ENCODE measurements at places on chromosomes 5 and 9.

- DNase-seq, result no peak
Observed at GRCh38 chr9:18675973-18676372, 202.0 kb downstream of the ADAMTSL1 start.

DNA sequence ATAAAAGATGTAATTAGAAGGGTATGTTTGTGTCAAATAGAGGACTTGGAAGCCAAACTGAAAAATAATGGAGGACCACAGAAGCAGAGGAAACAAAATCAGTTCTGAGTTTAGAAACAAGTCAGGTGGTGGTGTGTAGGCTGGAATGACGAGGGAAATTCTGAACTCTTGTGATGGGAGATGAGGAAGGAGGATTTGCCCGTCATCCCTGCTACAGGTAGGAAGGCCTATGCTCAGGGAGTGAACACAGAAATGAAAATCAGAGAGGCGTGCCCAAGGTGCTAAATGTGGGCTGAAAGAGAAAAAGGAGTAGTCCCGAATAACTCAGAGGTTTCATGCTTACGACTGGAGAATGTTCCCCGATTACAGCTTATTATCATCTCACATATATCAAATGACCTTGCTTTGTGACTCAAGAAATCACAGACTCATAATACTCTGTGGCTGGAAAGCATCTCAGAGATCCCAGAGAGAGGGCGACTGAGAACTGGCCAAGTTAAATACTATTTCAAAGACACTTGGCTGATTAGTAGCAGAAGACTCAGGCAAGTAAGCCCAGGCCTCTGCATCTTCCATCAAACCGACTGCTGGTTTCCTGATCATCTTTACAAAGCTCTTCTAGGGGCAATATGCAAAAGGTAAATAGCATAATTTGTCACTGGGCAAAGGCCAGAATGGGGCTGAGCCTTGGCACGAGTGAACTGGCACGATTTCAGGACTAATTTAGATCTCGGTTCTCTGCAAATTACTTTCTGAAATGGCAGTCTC, 126.0 kb downstream of the SUSD1 start:
- DNase-seq, result no peak

DNA sequence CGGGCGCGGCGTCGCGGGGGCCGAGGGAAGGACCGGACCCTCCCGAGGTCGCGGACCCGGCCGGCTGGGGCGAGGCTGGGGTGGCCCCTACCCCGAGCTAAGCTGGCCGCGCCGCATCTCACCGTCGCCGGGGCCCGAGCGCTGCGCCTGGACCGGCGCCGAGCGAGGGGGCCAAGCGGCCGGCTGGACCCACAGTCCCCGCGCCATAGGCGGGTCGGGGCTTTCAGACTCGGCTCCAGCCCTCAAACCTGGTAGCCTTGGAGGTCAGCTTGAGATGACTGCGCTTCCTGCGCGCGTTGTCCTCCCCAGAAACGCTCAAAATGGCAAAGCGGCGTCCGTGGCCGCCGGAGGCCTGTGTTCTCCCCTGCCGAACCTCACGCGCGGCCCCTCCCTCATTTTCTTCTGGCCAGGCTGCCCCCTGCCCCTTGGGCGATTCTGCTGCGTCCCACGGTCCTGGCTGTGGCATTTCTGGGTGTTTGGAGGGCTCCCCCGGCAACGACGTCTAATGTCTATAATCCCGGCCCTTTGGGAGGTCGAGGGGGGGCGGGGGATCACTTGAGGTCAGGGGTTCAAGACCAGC, 8.7 kb upstream of the GRIN1 start:
- DNase-seq, result no peak

- no peak for DNase-seq
Observed at GRCh38 chr9:135662758-135663450, at the start of gene LCN9. LCN9 (plus strand) TSS chr9:135663309; CDS start chr9:135663322, 13 bp downstream.

- no peak for DNase-seq
Observed at GRCh38 chr5:91291628-91292569, 91.2 kb downstream of the ARRDC3 start.

GRCh38 chr9:124399323-124399967, 15.8 kb downstream of the PSMB7 start:
- DNase-seq, result no peak

DNA sequence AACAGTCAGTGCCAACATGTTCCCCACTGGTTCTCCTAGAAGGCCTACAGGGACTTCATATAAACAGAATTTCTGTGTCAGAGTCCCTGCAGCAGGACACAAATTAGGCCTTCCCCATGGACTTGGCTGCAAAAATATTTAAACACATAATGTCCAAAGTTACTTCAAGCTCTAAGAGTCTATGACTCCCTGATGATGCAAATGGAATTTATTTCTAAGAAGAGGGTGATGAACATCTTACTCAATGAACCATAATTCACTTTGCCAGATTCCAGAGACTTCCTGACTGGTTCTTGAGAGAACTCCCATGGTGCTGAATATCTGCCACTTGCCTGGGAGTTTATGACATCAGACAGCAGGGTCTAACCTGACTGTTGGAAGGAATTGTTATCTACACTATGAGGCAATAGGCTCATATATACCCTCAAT, 32.7 kb upstream of the ADRA1B start:
- no peak for DNase-seq

- no peak for DNase-seq
Observed at GRCh38 chr5:89003563-89004036, 120.6 kb upstream of the MEF2C start.

DNA sequence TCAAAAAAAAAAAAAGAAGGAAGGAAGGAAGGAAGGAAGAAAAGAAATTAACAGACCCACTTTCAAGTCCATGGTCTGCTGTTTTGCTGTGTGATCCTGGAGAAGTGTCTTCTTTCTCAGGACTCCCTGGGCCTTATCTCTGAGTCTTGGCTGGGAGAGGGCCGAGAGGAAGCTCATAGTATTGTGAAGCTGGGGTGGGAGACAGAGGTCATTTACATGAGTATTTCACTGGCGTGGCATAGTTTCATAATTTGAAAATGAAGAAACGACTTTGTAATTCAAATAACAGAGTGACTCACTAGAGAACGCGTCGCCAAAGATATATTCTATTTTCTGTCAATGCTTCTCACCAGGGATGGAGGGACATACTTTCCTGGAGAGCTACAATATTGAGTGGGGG, 2.4 kb upstream of the C9orf50 start:
- no peak for DNase-seq

DNA sequence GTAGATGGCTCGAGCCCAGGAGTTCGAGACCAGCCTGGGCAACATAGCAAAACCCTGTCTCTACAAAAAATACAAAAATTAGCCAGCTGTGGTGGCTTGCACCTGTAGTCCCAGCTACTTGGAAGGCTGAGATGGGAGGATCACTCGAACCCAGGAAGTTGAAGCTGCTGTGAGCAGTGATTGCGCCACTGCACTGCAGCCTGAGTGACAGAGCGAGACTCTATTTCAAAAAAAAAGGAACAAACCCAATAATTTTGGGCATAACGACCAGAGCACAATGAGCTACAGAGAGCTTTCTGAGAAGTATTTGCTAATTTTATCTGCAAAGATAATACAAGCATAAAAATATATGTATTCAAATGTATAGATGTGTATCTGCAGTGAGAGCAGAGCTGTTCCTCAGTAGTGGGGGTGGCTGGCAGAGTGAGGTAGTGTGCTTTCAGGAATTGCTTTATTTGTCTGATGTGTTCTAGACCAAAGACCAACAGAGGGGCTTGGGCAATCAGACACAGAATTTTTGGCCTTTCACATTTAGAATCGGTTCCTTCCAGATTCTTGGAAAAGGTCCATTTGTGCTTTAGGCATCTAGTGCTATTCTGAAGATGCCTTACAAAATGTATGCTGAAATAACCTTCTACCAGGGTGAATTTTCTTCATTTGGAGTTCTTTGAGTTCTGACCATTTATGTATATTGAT, 5.2 kb downstream of the DOCK8 start:
- no peak for DNase-seq

DNA sequence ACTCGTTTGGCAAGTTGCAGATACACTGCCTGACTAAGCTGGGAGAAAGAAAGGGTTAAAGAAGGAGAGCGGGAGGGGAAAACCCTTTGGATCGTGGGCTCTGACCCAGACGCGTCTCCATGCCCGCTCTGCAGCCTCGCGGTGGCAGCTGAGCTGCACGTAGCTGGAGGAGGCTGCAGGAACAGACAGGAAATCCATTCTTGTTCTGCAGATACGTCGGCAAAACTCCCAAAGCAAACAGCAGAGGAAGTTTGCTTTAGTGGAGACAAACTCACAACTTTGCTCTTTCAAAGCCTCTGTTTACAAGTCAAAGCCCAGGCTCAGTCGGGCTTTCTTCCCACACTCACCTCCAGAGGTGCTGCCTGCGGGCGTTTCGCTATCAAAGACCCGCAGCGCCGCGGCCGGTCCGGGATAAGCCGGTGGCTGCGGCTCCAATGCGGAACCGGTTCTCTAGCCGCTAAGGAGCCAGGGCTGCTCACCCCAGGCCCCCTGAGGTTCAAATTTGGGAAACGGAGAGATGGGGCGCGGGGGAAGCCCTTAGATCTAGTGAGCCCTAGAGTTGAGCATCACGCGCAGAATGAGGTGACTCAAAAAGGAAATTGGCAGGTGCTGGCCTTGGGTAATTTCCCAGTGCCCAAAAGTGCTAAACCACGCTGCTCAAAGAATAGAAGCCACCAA, 60.7 kb downstream of the MAT2B start:
- no peak for DNase-seq

DNA sequence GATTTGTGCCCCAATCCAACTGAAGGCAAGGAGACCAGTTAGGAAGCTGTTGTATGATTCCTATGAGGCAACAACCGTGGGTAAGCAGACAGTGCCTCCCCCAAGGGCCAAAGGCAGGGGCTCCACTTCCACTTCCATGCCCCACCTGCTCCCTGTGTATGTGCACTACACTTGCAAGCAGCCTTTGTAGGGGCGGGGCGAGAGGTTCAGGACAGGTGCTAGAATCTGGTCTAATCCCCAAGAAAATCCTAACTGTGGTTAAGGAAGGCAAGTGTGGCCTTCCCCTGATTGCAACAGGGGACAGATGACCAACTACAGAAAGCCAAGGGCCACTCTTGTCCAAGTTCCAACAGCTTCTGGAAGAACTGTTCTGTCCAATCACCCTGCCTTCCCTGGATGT, 41.7 kb downstream of the B4GALT1 start:
- DNase-seq, result no peak

DNA sequence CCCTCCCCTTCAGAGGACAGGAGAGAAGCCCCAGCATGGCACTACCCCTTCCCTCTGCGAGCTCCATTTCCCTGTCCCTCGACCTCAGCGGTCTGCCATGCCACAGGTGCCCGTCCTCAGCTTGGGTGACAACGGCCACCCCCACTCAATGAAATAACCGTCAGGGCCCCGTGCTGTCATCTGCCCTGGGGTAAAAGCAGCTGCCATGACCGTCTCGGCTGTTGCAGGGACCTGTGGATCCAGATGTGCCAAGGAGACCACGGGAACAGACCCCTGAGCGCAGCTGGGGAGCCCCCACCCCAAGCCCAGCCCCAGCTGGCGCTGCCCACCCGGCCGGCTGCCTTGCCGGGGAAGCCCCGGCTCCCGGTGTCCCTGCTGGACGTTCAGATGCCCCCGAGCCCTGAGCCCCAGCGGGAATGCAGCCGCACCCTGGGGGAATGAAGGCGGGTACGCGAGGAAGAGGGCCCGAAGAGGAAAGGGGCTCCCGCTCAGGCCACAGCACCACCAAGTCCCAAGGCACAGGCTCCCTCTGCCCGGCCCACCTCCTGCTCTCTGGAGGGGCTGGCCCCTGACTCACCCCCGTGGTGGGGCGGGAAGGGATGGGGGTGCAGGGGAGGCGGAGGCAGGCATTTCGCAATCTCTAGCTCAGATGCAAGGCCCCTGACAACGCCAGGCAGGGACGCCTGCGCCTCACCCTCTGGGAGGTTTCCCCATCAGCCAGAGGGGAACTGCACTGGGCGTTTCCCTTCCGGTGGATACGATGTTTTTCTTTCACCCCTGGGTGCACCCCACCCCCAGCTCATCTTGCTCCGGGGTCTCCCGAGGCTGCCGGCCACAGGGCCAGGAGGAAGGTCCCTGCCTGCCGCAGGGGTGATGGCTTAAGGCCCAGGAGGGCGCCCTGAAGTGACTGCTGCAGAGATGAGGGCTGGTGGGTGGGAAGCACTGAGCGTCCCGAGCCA, 49.2 kb downstream of the NACC2 start:
- DNase-seq, result no peak

GRCh38 chr5:158695595-158696330, 404.0 kb downstream of the EBF1 start:
- DNase-seq, result peak; percentile 54

DNA sequence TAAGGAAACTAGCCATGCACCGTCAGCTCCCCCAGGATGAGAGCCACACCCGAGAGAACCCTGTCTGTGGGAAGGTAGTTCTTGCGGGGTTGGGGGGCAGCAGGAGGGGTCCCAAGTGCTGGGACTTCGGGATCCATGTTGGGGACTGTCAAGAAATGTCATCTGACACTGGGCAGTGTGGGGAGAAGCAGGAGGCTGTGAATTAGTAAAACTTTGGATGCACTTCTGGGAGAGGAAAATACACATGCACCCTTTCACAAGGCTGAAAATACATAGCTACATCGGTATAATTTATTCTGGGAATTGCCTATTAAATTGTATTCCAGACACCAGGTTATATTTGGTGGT, 109.6 kb upstream of the RPS23 start:
- no peak for DNase-seq

- DNase-seq, result no peak
Observed at GRCh38 chr5:121377461-121377860, 474.2 kb upstream of the FTMT start.

GRCh38 chr5:54556141-54556540, 38.6 kb downstream of the SNX18 start:
- no peak for DNase-seq

DNA sequence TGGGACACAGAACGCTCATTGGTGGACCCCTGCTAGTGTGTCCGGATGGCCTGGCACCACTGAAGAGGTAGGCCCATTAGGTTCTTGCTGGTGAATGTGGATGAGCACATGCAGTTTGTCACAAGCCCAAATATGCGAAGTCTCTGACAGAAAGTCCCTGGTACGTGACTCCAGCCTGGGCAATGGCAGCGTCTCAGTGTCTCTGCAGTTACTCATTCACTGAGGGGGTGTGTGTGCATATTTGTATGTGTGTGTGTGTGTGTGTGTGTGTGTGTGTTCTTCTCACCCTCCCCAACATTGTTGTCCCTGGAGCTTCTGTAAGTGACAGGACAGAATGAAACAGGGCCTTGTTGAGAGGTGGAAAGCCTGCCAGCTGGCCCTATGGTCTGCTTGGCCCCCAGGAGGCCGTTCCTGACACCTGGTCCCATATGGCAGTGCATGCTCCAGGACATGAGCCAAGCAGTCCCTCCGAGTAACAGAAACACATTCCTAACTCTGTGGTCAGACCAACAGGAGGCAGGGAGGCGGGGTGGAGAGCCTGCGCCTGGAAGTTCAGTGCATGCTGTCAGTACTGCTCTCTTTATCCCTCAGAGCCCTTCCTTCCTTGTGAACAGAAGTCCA, 169.9 kb downstream of the SLC28A3 start:
- no peak for DNase-seq

GRCh38 chr9:95346021-95346420, 28.5 kb upstream of the FANCC start:
- DNase-seq, result no peak

GRCh38 chr5:31385774-31386537, 145.9 kb downstream of the DROSHA start:
- DNase-seq, result no peak

DNA sequence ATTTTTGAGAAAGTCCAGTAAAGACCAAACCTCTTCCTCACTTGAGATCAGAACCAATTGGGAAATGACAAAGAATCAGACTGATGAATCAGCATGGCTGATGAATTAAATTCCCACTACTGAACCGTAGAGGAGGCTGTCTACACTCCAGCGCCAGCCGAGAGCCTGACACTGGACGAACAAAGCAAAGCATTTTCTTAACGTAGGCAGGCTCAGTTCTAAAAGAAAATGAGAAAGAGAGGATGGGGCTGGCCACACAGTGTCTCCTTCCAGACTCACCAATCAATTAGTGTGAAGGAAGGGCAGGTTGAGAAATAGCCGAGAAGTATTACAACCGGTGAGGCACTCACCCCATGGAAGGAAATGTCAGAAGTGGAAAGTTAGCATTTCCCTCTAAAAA, 49.4 kb downstream of the ITGA1 start:
- no peak for DNase-seq

Measured in NCI-H187 (cell line).